ENCODE measurements at places on chromosomes 3 and 15. TPM values are rescaled to one million over a fixed set of nuclear protein-coding genes. Genes with fewer than 3 reads are reported as not detected.
A peak's percentile ranks its signal among the peaks of the same experiment; 100 is the strongest.

DNA sequence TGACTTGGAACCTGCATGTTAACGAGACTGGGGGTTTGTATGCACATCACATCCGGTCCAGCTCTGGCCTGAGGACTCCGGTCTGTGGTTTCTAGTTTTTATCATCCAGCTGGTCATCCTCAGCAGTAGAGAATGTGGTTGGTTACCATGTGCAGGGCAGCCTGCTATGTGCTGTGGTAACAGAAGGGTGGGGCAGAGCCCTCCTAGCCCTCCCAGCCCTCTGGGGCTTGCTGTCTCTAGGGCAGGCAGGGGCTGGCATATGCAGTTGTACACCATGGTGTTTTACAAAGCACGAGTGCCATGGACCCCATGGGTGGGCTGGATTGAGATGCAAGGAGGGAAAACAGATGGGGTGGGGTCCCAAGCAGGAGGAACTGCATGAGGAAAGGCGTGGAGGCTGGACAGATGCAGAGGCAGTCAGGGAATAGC is 70.2 kb downstream of the APBA2 start:
- DNase-seq, result no peak

DNA sequence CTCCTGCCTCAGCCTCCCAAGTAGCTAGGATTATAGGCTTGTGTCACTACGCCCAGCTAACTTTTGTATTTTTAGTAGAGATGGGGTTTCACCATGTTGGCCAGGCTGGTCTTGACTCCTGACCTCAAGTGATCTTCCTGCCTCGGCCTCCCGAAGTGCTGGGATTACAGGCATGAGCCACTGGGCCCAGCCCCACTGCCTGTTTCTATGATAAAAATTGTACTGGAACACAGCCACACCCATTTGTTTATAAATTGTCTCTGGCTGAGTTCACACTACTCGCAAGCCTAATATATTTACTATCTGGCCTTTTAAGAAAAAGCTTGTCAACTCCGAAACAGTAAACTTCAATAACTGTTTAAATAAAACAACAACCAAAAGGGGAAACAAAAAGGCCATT is 309.4 kb upstream of the WNT5A start:
- DNase-seq, result no peak

GRCh38 chr3:32105291-32106131 is 909 bp upstream of the GPD1L start:
- DNase-seq, result no peak

- DNase-seq, result no peak
Measured at GRCh38 chr15:78828920-78829319, 17.7 kb upstream of the ADAMTS7 start.

- DNase-seq, result peak; percentile 65
Measured at GRCh38 chr15:51647128-51647562, 24.6 kb upstream of the DMXL2 start.

GRCh38 chr3:110568246-110568645 is 503.4 kb upstream of the NECTIN3 start:
- DNase-seq, result peak; percentile 74

DNA sequence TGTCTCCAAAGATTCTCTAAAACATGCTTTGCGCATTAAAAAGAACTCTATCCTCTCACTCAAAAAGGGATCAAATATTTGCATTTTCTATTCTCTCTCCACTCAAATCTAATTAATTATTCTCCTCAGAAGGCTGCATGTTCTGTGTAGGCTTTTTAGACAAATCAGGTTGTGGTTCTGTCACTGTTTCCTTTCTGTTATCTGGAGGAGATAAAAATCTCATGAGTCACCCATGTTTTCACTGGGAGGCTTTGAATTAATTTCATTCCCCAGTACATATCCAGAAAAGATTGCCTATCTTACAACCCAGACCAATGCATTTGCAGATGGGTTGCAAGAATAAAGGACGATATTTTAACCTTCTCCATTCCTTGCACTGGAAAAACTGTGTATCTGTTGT is 446.5 kb downstream of the GRM7 start:
- no peak for DNase-seq

DNA sequence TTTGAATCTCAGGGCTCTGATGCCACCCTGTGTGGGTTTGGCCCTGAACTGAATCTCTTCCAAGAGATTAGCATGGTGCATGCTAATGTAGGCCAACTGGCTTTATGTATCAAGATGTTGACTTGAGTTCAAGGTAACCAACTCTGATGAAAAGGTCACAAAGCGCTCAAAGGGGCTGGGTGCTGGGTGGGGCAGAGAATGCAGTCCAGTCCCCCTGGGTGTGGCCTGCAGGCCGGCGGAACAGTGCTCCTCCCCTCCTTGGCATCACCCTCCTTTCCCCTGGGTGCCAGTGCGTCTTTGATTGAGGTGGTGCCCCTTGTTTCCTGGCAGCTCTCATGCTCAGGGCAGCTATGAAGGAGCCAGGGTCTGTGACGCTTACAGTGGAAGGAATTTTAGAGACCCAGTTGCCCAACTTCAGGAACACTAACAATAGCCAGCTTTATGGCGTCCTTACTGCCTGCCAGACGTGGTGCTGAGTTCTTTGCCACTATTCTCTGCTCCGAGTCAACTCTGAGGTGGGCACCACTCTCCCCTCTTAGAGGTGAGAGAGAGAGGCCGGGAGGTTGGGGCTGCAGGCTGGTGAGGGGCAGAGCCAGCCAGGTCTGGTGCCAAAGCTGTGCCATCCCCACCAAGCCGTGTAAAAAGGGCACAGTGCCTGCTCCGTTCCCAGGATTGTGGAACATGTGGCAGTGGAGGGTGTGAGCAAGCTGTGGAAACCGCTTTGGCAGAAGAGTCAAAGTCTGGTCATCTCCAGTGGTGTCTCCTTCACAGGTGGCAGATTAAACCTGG is 9.8 kb downstream of the SYNM start:
- DNase-seq, result no peak

The ZNF619 gene
- total RNA-seq, result 6.2 TPM

The RYK gene
- 81.9 TPM for total RNA-seq

Data from foreskin keratinocyte (primary cell).